ENCODE measurements at places on chromosomes 6 and 20.

DNA sequence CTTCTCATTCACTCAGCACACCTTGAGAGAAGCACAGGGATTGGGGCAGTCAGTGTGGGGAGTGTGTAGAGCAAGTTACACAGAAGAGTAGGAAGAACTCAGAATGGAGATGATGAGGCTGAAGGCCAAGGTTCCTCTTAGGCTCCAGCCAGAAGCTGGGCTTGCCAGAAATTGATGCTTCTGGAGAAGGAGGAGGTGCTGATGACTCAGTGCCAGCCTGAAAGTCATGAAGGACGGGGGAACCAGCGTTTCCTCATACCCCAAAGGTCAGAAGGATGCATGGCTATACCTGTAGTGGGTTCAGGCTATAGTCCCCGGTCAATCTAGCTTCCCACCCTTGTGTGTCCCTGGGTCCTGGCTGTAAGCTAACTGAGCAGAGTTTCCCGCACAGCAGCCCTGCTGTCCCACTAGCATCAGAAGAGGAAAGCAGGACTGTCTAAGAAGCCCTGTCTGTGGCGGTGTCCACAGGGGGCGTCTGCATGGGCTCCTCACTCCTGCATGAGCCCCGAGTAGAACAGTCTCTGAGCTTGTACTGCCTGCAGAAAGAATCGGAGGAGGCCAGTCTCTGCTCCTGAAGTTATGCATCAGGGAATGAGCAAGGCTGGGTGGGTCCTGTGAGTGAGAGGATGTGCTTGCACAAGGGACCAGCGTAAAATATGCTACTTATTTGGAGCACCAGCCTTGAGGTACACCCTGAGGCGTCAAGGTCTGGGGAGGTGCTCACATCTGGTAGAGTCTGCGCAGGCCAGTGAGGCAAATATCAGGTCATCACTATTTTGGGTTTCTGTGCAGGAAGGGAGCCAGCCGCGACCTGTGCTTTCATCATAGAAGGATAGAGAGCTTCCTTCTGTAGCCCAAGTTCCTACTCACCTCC, 148.5 kb downstream of the MRPL14 start:
- no peak for DNase-seq

DNA sequence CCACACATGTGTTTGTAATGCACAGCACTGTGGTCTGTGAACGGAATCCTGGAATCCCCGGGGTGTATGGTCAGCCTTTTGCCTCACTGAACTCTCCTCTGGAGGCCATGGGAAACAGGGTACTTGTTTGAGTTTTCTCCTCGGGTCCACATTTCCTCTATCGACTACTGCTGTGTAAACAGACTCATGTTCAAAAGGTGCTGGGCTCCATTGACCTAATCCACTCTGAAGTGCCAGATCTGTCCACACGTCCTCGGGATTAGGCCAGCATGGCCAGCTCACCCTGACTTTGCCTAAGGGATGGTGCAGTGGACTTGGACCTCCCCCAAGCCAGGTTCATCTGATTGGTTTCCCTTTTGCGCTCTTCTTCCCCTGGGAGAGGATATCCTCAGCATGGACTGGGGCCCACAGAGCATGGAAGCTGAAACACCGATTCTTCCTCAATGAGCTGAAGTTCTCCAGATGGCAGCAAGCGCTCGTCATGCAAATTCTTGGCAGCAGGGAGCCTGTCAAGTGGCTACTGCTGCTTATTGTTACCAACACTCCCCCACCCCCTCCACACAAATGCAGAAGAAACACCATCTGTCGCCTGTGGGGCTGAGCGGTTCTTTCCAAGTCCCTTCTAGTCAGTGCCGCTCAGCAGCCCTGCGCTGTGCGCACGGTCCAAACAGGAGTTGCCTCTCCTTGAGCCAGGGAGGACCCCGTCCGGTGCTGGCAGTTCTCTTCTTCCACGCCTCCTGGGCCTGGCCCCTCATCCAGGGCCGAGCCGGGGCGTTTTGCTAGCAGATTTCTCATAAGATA, 292.6 kb upstream of the MARCKS start:
- DNase-seq, result peak; percentile 65

- no peak for DNase-seq
Observed at GRCh38 chr20:44495802-44496481, 20.3 kb downstream of the TTPAL start.

DNA sequence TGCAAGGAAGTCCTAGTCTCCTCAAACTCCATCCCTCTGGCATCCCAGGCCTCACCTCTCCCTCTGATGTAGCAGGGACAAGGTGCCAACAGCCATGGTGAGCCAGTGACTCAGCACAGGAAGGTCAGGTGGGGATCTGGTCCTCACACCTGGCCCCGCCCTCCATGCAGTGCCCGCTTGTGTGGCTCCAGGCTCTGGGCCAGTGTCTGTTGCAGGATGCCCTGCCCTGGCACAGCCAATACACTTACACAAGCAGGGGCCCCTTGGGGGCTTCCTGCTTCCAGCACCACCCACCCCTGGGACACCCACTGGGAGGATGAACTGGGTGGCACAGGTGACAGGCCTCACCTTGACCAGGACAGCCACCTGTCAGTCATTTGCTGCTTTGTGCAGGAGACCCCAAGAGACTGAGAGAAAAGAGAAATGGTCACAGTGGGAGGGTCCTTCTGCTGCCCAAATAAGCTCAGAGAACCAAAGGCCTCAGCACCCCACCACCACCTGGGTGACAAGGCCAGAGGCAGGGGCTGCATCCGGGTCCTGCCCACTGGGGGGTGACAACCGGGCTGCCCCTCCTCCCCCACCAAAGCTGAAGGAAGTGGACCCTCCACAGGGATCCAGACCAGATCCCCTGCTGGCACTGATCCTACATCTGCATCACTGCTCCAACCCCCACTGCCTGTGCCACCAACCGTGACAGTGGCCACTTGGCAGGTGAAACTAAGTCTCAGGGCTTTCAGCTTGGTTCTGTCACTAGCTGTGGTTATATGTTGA, 658.8 kb upstream of the DEFB115 start:
- no peak for DNase-seq

- DNase-seq, result no peak
Observed at GRCh38 chr6:133583907-133584427, 304.9 kb upstream of the TCF21 start.

DNA sequence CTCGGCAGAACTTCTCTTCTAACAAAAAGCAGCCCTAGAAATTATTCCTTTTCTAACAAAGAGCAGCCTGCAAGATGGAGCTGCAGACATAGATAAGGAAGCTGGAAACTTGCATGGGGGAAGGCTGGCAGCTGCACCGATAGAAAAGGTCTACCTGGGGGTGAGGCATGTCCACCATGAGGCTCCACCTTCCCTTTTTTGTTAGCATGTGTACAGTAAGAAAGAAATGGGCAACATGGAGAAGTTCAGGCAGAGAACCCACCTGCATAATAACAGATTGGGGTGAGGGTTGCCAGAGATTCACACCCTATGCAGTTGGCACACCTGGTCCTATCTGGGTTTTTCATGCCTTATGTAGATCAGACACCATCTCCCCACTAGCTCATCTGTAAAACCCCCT, 25.4 kb downstream of the ZNF311 start:
- no peak for DNase-seq

GRCh38 chr6:26158076-26158580, 70.9 kb downstream of the HFE start:
- DNase-seq, result peak; percentile 84

GRCh38 chr6:90169374-90169773, 127.3 kb downstream of the BACH2 start:
- DNase-seq, result no peak

GRCh38 chr20:17869295-17869994, 99.1 kb downstream of the SNX5 start:
- DNase-seq, result no peak

GRCh38 chr6:150420926-150421325, 52.1 kb downstream of the IYD start:
- no peak for DNase-seq

DNA sequence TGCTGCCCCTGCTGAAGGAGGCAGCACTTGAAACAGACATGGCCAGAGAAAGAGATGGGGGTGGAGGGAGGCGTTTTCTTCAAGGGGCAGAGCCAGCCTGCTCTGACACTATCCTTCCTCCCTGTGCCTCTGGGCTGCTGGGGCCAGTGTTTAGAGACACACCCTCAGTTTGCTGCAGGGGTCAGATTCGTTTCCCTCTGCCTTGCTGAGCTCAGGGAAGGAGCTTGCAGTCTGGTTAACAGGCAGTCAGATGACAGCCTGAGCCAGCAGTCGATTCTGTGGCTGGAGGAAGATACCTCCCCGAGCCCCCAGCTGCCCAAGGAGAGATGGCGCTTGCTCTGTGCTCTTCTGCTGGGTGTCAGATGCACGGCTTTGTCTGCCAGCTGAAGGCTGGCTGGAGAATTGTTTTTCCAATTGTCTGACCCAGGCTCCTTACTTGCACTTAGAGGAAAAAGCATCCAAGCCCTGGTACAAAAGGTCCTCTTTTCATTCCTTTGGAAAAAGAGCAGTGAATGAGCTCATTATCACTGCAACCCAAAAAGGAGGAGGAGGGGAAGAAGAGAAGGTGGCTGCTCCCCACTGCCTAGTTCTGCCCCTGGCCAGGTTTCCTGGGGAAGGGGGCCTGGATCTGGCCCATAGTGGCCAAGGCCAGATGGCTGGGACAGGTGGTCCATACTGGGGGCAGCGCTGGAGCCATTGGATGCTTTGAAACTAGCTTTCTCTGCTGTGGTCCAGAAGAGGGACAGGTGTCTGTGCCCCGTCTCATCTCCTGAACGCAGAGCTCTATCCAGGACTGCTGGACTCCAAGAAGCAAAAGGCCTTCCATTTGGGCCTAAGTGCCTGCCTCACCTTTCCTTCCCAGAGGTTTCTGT, 88.2 kb downstream of the TCP11 start:
- DNase-seq, result no peak

DNA sequence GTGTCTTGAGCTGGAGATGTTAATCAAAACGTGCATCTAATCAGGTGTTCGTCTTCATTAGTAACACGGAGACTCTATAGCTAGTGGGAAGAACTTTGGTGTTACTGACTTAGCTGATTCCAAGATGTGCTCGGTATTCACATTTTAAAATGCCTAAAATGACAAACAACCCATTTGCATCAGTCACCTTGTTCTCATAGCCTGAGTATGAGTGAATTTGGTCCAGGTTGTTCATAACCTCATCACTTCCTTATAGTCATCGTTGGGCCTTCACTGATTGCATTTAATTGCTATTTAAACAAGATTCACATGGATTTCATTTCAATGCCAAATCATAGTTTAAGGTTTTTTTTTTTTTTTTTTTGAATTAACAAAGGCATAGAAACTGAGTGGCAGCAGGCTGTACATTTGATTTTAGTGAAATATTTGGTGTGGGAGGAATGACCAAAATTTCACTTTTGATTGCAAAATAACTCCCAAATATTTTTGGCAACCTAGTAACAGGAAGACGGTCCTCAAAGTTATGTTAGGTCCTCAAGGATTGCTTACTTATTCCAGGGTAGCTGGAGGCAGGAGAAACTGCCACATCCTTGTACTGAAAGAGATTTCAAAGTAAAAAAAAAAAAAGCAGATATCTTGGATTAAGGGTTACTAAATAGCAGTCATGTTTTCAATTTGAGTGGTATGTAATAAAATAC, 104.7 kb downstream of the JARID2 start:
- no peak for DNase-seq

GRCh38 chr6:1884313-1884712, 274.6 kb downstream of the FOXC1 start:
- no peak for DNase-seq

DNA sequence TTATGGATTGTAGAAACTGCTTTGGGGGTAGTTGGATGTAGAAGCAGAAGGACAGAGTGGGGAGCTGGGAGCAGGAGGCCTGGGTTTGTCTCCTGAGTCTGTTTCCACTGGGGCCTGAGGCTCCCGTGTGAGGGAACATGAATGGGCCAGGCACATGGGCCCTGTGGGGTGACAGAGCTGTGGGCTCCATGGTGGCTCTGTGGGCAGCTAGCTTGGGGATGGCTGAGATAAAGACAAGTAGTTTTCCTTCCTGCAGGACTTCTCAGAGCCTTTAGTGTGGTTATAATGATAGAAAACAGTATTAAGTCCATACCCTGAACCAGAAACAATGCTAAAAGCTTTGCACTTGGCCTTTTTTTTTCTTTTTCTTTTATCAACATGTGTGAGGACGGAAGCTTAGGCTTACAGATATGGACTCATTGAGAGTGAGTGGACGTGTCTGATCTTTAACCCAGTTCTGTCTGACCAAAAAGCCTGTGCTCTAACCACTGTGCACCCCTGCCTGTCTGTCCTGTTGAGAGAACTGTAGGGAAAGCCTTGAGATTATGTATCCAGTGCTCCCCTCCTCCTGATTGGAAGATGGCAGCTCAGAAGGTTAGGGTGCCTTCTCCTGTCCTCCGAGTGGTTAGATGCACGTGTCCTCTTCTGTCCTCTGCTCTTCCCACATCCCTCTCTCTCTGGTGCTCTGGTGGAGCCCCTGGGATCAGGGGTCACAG, 98.3 kb downstream of the CDH26 start:
- DNase-seq, result no peak

- DNase-seq, result no peak
Observed at GRCh38 chr6:5878792-5879191, 127.9 kb downstream of the NRN1 start.

DNA sequence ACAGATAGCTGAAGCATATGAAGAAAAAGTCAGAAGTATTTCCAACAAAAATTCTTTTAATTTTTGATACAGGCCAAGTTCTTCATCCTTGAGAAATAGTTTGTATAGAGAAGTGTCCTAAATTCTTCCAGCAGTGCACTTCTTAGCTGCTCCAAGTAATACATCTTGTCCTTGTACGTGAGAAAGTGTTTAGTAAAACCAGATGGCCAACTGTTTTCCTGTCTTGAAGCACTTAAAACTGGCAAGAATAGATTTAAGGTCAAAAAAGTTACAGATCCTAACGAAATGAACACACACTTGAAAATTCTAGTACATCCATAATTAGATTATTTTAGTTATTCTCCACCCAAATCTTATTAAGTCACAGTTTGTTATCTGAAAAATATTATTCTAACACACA, 52.2 kb upstream of the HSF2 start:
- DNase-seq, result no peak

DNA sequence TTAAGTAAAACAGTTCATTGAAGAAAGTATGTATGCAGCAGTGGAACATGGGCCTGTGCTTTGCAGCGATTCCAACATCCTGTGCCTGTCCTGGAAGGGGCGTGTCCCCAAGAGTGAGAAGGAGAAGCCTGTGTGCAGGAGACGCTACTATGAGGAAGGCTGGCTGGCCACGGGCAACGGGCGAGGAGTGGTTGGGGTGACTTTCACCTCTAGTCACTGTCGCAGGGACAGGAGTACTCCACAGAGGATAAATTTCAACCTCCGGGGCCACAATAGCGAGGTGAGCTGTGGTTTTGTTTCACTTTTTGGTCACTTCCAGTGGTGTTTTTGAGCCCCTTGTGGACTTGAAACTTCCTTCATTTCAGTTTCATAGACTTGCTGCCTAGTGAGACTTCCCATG, 1.7 kb downstream of the TULP4 start:
- no peak for DNase-seq

GRCh38 chr6:30800871-30801270, 56.5 kb upstream of the IER3 start:
- no peak for DNase-seq

All from right kidney (tissue), 9 donors.